Skeletal muscle tissue (tissue), 5 donors: ENCODE measurements at places on chromosomes 6 and 20. TPM values are rescaled to one million over a fixed set of nuclear protein-coding genes. Genes with fewer than 3 reads are reported as not detected.

SPACA1 gene
- total RNA-seq = not detected

PAX1 gene
- under 0.01 TPM for total RNA-seq

TRAPPC3L gene
- total RNA-seq = 0.52 TPM

XKR7 gene
- total RNA-seq = not detected

PNLDC1 gene
- total RNA-seq = not detected

SLC22A3 gene
- 8.4 TPM for total RNA-seq

TTLL9 gene
- 0.52 TPM for total RNA-seq

ITPA gene
- 42.8 TPM for total RNA-seq

PEX7 gene
- total RNA-seq = 10.4 TPM
